ENCODE measurements at places on chromosomes 12 and 14.

DNA sequence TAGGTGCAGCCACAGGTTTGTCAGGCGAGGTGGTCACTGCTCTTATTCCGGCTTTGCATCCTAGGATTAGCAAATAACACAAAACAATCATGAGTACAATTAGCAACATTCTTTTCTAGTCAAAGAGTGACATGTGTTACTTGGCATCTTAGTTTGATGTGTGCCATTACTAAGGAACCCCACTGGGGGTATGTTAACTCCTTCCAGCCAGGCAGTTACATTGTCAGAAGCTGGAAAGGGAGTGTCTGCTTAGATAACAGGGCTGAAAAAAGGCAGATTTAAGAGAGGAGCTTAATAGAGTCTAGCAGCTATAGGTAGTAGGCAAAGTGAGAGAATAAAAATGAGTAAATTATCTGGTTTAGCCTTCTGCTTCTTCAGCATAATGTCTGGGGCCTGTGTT is 30.5 kb upstream of the METAP2 start:
- no peak for DNase-seq

GRCh38 chr12:30725739-30726138 is 29.0 kb downstream of the CAPRIN2 start:
- no peak for DNase-seq

- no peak for DNase-seq
These were observed 465.8 kb downstream of the CCER1 start for GRCh38 chr12:90489141-90489540.

DNA sequence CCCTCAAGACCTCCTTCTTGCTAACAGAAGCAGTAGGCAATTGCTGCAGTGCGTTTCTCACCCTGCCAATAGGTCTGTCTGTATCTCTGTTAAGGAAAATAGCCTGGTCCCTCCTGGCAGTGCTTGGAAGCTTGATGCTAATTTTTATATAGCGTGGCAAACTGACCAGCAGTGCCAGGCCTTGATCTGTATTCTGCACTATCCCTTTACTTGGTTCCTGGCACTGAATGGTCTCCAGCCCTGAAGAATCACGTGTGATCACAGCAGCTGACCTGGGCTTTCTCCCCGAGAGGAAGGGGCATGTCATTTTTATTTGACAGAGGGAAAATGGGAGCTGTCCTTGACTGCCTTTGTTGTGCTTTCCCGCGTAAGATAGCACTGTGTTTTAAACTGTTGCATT is 48.7 kb upstream of the TRAF3 start:
- no peak for DNase-seq

DNA sequence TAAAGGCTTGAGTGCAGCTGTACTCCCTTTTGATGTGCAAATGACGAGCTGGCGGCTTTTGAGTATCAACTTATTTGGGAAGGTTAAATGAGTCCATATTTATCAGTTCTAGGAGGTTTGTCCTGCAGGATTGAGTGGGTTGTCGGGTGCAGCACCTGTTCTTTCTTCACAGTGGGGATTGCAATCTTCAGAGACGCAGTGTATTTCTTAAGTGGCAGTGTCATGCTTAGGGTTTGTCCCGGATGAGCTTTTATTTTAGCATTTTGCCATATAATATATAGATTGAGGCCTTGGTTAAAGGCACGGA is 1.2 kb downstream of the FUT8 start:
- DNase-seq = no peak

- no peak for DNase-seq
These were observed 105.7 kb downstream of the GRIN2B start for GRCh38 chr12:13875744-13876143.

DNA sequence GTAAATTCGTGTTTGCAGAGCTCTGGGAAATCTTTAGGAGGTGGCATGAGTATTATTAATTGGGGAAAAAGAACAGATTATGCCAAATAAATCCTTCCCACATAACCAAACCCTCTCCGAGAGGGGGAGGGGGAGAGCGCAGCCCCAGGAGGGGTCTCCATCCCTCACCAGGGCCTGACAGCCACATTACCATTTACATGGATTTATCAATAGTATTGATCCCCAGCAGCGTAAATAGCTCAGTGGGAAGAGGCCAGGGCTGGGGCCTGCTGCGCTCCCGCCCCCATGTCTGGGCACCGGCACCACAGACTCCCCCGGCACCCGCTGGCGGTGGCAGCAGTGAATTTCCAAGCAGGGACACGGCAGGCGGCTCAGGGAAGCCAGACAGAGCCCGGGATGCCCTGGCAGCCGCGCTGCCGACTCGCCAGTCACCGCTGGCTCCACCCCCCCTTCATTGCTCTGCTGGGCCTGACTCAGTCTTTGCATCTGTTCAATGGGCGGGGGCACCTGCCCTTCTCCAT is 2.4 kb downstream of the NCOR2 start:
- no peak for DNase-seq

DNA sequence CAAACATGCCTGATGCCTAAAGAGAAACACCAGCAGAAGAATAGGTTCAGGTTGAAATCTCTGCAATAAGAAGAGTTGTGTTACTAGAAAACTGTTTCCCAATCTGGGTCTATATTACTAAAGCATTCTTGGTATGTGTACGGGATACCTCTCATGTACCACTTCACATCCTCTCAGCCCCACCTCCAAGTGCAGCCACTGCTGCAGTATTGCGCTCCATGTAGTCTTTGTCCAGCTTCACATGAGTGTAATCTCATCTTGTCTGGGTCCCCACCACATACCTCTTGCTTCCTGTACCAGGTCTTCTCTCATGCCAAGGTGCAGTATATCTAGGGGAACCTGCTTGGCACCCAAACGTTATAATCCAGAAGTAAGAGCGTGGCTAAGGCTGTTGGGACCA is 187.5 kb upstream of the EEA1 start:
- no peak for DNase-seq

- no peak for DNase-seq
These were observed 238.8 kb upstream of the SFSWAP start for GRCh38 chr12:131471946-131472732.

- DNase-seq = no peak
These were observed 144.2 kb downstream of the ESR2 start for GRCh38 chr14:64149921-64150320.

GRCh38 chr12:97752129-97752528 is 289.5 kb downstream of the RMST start:
- no peak for DNase-seq

- no peak for DNase-seq
These were observed 248.0 kb upstream of the PDE3A start for GRCh38 chr12:20120403-20120725.

DNA sequence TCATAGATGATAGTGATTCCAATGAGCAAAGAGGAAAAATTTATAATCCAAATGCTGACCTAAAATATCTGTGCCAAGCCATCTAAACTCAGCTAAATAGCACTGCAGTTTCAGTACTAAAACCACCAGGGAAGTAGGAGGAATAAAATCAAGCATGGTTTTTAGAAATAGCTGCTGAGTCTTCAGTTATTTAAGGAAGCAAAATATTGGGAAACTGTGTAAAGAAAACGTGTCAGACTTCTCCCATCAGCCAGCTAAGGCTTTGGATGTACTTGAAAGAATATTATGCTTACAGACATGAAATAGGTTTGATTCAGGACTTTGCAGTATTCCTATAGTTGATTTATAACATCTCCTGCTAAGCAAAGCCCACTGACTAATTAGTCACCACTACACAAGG is 24.7 kb downstream of the CLEC2D start:
- DNase-seq = no peak

DNA sequence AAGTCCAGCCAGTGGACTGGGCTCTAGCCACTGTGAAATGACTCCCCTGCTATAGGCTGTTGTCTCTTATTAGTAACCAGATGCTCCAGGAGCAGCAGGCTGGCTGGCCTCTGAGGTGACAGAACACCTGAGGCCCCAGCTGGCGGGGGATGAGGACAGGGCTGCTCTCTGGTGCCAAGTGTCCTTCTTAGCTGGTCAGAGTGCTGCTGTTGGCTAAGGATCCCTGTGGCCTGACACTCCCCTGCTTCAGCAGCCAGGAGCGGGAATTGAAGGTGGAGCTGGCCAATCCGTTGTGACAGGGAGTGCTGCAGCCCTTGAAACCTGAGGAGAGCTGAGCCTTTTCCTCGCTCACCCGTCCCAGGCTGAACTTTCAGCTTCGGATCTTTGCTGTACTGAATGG is 30.7 kb downstream of the TMEM229B start:
- no peak for DNase-seq

- DNase-seq = no peak
These were observed 138.1 kb upstream of the PLXNC1 start for GRCh38 chr12:94010307-94010706.

DNA sequence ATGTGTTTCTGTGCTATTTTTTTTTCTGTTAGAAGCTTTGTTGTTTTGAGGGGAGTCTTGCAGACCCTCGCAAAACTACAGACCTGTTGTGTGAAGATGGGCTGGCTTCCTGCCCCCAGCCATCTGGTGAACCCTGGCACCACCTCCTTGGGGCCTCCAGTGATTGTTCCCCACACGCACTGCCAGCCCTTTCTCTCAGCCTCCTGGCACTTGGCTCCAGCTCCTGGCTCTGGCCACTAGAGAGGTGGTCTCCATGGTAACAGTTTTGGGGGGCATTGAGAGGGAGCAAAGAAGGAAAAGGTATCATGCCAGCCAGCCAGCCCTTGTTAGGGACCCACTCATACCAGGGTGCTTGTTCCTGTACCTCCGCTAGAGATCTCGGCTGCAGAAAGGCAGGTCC is 176.4 kb upstream of the RPH3A start:
- no peak for DNase-seq

Measured in CD4-positive, alpha-beta memory T cell (primary cell).